ENCODE measurements at places on chromosomes 1 and 21. TPM values are rescaled to one million over a fixed set of nuclear protein-coding genes. Genes with fewer than 3 reads are reported as not detected.

The S100A7 gene
- not detected for total RNA-seq

The NR1I3 gene
- total RNA-seq: 0.47 TPM

The RGS5 gene
- total RNA-seq: 15.8 TPM

GRCh38 chr1:187987236-187987776 lies 1158.6 kb downstream of the PLA2G4A start:
- no peak for DNase-seq

The SIKE1 gene
- 93.9 TPM for total RNA-seq

The LCE1E gene
- total RNA-seq: not detected

DNA sequence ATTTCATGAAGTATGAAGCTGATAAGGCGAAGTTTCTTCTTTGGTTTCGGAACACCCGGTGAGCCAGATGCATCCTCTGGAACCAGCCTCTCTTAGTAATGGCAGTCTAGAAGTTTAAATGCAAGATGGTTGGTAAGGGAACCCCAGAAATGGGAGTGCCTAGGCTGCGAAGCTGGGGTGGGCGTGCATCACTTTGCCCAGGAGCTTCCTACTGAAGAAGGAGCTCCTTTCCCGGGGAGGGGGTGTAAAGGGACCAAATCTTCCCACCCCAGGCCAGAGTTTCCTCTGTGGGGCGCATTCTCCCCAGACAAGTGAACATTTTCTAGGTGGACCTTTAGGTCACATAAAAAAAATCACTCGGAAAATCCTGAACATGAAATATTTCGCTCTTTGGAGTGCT lies 4.4 kb downstream of the TFF2 start:
- no peak for DNase-seq

DNA sequence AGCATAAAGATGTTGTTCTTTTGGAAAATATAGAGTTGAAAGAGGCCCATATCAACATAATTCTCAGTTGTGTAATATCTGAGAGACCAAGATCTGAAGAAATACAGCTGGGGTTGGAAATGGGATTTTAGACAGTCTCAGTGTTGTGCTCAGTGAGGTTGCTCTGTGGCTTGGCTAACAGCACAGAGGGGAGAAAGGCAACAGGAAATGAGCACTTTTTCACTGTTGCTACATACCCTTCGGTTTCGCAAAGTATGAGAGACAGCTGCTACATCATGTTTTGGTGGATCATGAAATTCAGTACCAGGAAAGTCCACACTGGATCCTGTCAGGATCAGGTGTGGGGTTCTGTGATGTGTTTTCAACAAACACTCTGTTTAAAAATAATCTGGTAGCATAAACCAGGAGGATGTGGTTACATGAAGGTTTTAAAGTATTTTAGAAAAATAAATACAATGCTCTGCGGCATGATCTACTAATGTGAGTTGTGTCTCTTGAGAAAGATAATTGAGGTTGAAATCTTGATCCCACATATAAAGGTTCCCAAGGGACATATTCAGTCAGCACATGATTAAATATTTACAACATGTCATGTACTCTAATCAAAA lies 7.0 kb upstream of the GPR88 start:
- no peak for DNase-seq

- DNase-seq: no peak
Measured at GRCh38 chr1:158055854-158056253, 62.4 kb downstream of the KIRREL1 start.

DNA sequence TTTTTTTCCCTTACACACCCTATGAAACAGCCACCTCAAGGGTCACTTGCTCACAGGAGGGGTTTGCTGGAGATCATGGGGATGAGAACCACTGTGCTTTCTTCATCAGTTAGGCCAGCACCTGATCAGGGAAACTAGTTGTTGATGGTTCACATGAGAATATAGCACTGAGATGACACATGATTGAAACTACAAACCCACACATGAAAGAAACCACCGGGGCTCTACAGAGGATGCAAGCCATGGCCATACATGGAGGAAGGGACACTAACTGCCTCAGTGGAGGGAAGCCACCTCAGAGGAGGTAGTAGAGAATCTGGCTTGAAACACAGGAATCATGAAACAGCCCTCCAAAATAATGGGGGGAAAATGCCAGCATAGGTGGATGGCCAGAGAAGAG lies 63.2 kb downstream of the PRKAB2 start:
- no peak for DNase-seq

DNA sequence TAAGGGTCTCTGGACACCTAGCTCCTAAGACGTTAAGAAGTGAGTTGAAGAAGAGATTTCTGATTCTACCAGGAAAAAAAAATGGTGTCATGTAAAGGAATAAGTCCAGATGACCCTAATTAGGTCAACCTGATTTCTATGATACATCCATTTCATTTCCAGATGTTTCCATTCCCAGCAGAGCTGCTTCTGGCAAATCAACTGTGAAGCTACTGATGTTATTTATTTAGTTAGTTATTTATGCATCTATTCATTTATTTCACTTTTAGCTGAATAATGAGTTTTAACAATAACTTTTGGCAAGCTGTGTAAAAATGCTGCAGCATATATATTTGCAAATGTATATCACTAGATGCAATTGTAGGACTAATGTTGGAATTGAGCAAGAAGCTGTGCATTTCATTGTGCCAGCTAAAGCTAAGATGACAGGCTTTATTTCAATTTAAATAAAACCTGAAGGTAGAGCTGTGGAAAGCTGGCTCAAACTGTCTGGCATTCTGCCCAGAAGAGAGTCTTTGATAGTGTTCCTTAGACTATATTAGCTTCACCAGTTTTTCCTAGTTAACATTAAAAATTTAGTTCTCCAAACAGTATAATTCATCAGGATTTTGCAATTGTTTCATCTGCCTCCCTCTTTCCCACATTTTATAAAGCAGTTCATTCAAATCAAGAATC lies 1164.4 kb upstream of the ADGRL4 start:
- no peak for DNase-seq

GRCh38 chr1:41617336-41617735 lies 132.9 kb upstream of the EDN2 start:
- no peak for DNase-seq

The ATP6V1G3 gene
- total RNA-seq: not detected

The NEK2 gene
- total RNA-seq: 3.3 TPM

The EBNA1BP2 gene
- 46.8 TPM for total RNA-seq

GRCh38 chr1:92921031-92922023 lies 39.9 kb downstream of the DIPK1A start:
- DNase-seq: no peak

The PIGR gene
- total RNA-seq: not detected

The TNFRSF4 gene
- not detected for total RNA-seq

The S100A9 gene
- total RNA-seq: 26.5 TPM

The CD84 gene
- total RNA-seq: 2.2 TPM

- DNase-seq: no peak
Measured at GRCh38 chr21:39186676-39187075, 3.4 kb upstream of the PSMG1 start.

GRCh38 chr21:44423312-44423821 lies 31.9 kb upstream of the LRRC3 start:
- no peak for DNase-seq

GRCh38 chr1:168585937-168586336 lies 9.5 kb downstream of the XCL1 start:
- DNase-seq: no peak

- no peak for DNase-seq
Measured at GRCh38 chr1:183214021-183214970, 28.2 kb downstream of the LAMC2 start.

The NUP210L gene
- under 0.01 TPM for total RNA-seq

DNA sequence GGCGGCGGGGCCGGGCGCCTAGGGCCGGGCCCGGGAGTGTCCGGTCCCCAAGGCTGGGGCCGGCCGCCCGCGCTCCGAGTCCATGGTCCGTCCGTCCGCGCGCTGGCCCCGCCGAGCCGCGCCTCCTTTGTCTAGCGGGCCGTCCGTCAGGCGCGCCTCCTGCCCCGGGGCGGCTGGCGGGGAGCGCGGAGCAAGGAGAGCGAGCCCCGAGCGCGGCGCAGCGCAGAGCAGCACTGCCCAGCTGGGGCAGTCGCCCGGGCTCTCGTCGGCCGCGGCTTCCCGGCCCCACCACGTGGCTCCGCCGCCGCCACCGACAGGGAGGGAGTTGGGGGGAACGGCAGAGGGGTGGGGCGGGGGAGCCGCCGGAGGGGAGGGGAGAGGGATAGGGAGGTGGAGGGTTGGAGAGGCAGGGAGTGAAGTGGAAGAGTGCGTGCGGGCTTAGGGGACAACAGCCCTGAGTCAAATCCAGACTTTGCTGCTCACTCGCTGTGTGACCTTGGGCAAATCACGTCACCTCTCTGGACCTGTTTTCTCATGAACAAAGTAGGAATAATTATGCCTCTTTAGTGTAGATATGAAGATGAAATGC lies at the start of gene NKAIN1:
Gene NKAIN1, minus strand, starts transcription at position 235 of the 589 bp plus-strand sequence. CDS start 340 bp downstream, outside the sequence.
- DNase-seq: peak; percentile 18

The OR14A2 gene
- total RNA-seq: not detected

DNA sequence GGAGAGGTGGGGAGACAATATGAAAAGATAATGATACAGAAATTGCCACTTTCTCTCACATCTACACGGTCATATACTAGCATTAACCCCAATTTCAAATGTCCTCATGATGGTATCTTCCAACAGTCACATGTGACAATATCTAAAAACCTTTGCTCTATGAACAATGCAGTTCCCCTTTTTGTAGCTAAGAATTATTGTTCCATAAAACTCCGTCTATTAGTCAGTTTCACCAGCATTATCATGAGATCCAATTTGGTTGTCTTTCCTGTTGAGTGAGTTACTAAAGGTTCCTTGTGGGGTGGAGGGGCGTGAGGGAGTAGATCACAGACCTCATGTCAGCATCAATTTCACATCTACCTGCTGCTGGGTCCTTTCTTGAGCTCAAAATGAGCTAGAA lies 1.7 kb downstream of the TIAM1 start:
- DNase-seq: no peak

- no peak for DNase-seq
Measured at GRCh38 chr1:47758341-47759250, 238.6 kb downstream of the TRABD2B start.

- DNase-seq: no peak
Measured at GRCh38 chr1:7313826-7314225, 457.3 kb upstream of the VAMP3 start.

GRCh38 chr1:211684791-211685190 lies 9.4 kb upstream of the NEK2 start:
- no peak for DNase-seq

The NUDT4B gene
- total RNA-seq: 16.4 TPM

The GPR61 gene
- total RNA-seq: 5.3 TPM

DNA sequence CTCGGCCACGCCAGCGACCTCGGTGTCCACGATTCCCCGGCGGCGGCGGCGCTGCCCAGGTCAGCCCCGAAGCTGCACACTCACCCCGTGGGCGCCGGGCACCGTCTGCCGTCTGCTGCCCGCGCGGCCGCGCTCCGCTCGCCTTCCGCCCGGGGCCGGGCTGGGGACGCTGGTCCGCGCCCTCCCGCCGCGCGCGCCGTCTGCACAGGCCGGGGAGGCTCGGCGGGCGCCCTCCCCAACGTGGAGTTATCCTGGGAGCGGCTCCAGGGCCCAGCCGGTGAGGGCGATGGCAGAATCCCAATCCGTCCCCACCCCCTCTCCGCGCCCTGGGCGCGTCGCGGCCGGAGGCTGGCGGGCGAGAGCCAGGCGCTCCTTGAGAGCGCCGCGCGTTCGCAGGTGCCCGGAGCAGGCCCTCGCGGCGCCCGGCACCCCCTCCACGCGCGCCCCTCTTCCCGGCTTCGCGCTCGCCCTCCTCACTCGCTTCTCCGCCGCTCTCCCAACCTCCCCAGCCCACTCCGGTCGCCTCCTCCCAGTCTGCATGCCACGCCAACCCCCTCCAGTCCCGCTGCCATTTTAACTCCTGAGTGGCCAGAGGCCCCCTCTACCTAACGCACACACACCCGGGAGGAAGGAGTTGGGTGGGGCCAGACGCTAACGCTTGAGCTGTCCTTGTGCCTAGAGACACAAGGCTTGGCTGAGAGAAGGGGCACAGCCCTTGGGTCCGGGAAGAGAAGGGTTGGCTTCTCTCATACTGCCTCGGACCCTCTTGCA lies at the start of gene LRRN2:
Gene LRRN2, minus strand, starts transcription at position 503 of the 771 bp plus-strand sequence. CDS start 65,746 bp downstream, outside the sequence.
- DNase-seq: no peak

- DNase-seq: peak; percentile 12
Measured at GRCh38 chr1:7207875-7208646, 422.8 kb downstream of the CAMTA1 start.

The SELP gene
- 0.16 TPM for total RNA-seq

GRCh38 chr1:116498789-116499628 lies 71.8 kb downstream of the CD58 start:
- DNase-seq: peak; percentile 41

GRCh38 chr1:241586905-241587512 lies 53.2 kb downstream of the CHML start:
- DNase-seq: peak; percentile 21

DNA sequence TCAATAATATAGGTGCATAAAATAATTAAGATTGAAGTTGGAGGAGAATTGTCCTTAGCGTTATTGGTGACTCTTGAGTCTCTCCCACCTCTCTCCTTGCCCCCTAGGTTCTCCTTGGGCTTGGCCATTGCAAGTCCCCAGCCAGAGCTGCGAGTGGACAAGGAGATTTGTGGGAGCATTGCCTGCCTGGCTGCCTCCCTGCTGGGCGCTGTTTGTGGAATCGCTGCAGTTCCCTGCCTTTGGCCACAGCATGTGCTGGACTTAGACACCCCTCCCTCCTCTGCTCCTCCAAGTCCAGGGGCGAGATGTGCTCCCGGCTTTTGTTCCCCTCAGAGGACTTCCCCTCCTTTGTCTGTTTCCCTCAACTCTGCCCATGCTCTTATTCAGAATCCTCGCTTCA lies 21.9 kb upstream of the HUNK start:
- no peak for DNase-seq

The MAN1C1 gene
- total RNA-seq: 8.6 TPM
